ENCODE measurements at places on chromosomes 12 and 14.
A peak's percentile ranks its signal among the peaks of the same experiment; 100 is the strongest.

DNA sequence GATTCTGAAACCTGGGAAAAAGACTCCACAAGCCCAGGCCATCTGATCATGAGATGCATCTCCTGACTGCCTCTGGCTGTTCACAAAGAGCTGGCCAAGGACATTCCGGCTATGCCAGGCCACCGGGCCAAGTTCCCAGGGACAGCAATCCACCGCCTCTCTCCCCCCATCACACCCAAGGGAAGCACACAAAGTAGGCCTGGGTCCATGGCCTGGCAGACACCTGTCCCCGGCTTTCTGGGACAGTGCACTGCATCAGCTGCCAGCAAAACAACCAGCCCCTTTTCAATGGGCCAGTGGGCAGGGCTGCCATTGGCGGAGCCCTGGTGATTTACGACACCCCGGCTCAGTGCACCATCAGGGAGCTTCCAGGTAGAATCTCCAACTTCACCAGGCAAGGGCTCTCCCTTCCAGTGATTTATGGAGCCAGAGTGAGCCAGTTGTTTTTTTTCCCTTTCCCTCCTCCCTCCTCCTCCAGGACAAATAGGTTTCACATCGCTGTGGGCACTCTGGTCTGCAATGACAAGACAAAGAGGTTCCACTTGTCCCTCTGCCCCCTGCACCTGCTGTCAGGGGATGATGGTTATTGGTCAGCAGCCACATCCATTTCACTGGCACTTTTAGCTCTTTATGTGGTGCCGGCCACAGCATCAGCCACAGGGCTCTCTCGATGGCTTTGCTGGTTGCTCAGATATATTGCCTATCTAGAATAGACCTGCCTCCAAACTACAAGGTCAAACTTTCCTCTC, 149.6 kb downstream of the SLC38A6 start:
- no peak for DNase-seq

- no peak for DNase-seq
Measured at GRCh38 chr12:52187640-52188039, 4.2 kb downstream of the KRT80 start.

- no peak for DNase-seq
Measured at GRCh38 chr12:13436182-13436581, 239.7 kb downstream of the EMP1 start.

- no peak for DNase-seq
Measured at GRCh38 chr12:15544589-15544988, 222.3 kb downstream of the PTPRO start.

GRCh38 chr12:106369624-106370346, 12.2 kb downstream of the POLR3B start:
- no peak for DNase-seq

DNA sequence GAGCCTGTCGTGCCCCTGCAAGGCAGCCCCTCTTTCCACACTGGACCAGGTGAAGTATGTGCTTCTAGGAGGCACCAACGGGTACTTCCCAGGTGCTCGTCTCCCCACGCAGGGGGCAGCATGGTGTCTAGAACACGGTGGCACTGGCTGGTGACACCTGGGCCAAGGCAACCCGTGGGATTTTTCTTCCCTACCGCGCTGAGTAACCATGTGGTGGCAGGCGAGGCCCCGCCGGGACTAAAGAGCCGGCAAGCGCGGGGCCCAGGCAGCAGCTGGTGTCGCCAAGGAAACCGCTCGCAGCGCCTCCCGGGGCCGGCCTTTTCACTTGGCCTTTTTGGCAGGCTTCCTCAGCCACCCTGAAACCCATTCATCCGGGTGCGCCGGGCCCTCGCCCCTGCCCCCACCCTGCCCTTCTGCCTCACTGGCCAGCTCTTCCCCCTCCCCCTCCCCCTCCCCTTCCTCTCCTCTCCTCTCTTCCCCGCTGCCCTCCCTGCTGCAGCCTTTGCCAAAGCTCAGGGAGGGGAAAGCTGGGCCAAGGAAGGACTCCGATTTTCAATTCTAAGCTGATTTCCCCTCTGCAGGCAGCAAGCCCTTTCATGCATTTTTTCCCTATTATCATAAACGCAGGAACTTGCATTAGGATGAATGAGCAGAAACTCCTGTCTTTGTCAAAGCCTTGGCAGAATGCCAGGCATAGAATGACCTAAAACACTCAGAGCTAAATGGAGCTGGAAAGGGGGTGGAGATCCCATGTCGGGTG, 81.2 kb downstream of the IRF2BPL start:
- peak; percentile 96 for DNase-seq

DNA sequence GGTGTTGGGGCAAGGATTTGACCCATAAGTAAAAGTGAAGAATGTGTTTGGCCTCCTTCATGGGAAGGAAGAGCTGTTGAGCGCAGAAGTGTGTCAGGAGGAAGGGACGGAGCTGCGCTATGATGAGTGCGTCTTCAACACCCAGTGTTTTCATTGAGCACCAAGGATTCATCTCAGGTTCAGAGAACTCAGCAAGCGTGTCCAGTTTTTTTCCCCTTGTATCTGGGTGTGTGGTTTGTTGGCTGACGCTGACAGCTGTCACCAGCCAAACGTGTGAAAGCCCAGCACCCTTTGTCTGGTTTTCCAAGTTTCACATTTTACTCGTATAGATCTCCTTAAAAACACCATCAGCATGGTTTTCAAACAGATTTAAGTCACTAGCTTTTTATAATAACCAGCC, 12.3 kb downstream of the EP400 start:
- no peak for DNase-seq

GRCh38 chr12:125356111-125356510, 290.9 kb downstream of the AACS start:
- no peak for DNase-seq

- DNase-seq, result no peak
Measured at GRCh38 chr12:97342130-97342529, 120.5 kb upstream of the RMST start.

- DNase-seq, result no peak
Measured at GRCh38 chr14:89004166-89004565, 179.7 kb downstream of the TTC8 start.

DNA sequence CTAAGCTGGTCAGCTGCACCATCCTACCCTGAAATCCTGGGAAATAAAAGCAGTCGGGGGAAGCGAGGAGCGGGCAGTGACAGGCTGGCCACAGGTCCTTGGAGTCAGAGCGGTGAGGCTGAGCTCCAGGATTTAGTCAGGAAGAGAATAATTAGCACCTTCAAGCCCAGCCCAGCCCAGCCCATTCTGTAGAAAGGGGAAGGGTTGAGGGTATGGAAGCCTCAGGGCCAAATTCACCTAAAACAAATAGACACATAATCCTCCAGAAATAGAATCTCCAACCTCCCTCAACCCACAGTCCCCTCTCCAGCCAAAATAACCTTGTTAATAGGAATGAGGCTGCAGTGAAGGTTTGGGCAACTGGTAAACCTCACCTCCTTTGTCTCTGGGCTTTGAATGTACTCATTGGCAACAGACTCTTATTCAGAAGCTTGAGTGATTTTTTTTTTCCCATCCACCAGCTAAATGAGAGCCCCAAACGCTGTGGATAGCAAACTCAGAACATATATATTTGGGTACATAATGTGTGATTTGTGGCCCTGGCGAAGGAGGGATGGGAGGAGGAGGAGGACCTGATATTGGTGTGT, 334.1 kb downstream of the DPF3 start:
- no peak for DNase-seq

GRCh38 chr12:977156-977555, 13.9 kb upstream of the ERC1 start:
- no peak for DNase-seq

DNA sequence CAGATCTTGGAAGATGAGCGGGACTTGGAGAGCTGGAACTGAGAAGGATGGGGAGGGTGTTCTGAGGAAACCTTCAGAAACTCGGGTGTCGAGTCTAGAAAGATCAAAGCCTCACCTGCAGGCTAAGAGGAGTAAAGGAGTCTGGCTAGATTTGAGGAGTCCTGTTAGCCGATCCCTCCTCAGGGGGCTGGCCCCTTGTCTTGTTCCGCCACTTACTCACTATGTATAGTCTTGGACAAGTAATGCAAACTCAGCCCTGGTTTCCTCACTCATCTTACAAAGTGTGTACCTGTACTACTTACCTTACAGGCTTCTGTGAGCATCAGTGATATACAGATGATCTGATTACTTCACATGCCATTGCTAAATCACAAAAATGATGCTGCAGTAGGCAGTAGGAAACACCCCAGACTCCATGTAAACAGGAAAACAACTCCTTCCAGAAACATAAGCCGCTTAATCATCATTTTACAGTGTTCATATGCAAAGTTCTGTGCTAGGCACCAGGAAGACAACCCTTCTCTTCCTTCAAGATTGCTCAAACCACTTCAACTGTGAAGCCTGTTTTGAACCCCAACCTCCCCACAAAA, 2.0 kb upstream of the SPTLC2 start:
- no peak for DNase-seq

Data from NCI-H1417 treated with DMSO at 0.1 percent for 48 hours (cell line).